ENCODE measurements at places on chromosomes 13 and 19.

- no peak for DNase-seq
Observed at GRCh38 chr19:4717966-4718701, 5.5 kb downstream of the DPP9 start.

- no peak for DNase-seq
Observed at GRCh38 chr19:2050349-2050990, 574 bp downstream of the MKNK2 start.

DNA sequence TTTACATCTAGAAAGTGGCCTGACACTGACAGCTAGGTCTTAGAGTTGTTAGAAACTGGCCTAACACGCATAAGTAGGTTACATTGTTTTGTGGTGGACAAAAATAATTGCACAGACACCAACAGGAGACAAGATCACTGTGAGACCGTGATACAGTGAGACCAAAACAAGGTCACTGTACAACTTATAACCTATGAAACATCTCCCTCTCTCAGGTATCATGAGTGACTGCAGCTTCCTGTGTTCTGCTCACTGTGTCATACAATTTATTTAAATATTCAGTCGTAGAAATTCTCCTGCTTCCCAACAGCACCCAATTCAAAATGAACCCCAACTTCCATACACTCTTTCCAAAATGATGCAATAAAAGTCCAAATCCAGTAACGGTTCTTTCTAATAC lies 2165.2 kb downstream of the PCDH9 start:
- no peak for DNase-seq

DNA sequence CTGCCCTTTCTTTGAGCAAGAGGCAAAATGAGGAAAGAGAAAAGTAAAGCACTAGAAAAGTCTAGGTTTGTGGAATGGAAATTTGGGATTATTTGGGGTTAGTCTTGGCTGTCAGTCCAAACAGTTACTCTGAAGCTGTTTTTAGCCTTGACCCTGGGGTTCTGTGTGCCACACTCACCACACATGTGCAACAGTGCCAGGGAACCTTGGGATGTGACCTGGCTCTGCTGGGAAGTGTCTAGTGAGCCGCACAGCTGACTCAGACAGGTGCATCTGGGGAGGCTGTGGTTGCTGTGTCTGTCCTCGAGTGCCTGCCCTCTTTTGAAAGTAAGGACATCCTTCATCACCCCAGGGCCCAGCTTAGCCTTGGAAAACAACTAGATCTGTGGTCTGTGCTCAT lies 15.8 kb downstream of the MICOS13 start:
- no peak for DNase-seq

- DNase-seq = no peak
Observed at GRCh38 chr13:50388481-50388880, 373.2 kb downstream of the KCNRG start.

- no peak for DNase-seq
Observed at GRCh38 chr13:44278166-44278565, 95.5 kb upstream of the SERP2 start.
